ENCODE measurements at places on chromosomes 7 and 10. TPM values are rescaled to one million over a fixed set of nuclear protein-coding genes. Genes with fewer than 3 reads are reported as not detected.

The PIP gene
- total RNA-seq, result not detected

The PNLIPRP1 gene
- not detected for total RNA-seq

The FANK1 gene
- 2.6 TPM for total RNA-seq

The CALHM1 gene
- not detected for total RNA-seq

The COMTD1 gene
- total RNA-seq, result 8.3 TPM

The SVOPL gene
- not detected for total RNA-seq

The ADCY1 gene
- 0.51 TPM for total RNA-seq

The OPN1SW gene
- total RNA-seq, result not detected

The HOXA1 gene
- 0.50 TPM for total RNA-seq

The SFRP4 gene
- total RNA-seq, result 54.2 TPM

The NACAD gene
- total RNA-seq, result 1.3 TPM

The NUTM2B gene
- total RNA-seq, result 0.51 TPM

The OR13A1 gene
- total RNA-seq, result not detected

The GIMAP1 gene
- total RNA-seq, result under 0.01 TPM

The TFEC gene
- under 0.01 TPM for total RNA-seq

The LBX1 gene
- total RNA-seq, result under 0.01 TPM

The LGI1 gene
- total RNA-seq, result not detected

The FGFBP3 gene
- total RNA-seq, result 0.50 TPM

The SLC39A12 gene
- total RNA-seq, result not detected

The GLCCI1 gene
- total RNA-seq, result 6.7 TPM

The SLC13A4 gene
- 0.50 TPM for total RNA-seq

The ANKRD22 gene
- total RNA-seq, result 0.17 TPM

The SPDYE6 gene
- not detected for total RNA-seq

The INSIG1 gene
- total RNA-seq, result 353 TPM

The REEP3 gene
- total RNA-seq, result 67.5 TPM

The NEUROD6 gene
- total RNA-seq, result not detected

The SPDYE8 gene
- not detected for total RNA-seq

The MUC12 gene
- 0.51 TPM for total RNA-seq

The AMPH gene
- 3.6 TPM for total RNA-seq

The EBF3 gene
- under 0.01 TPM for total RNA-seq

The CNOT4 gene
- total RNA-seq, result 14.9 TPM

The STEAP2 gene
- 29.8 TPM for total RNA-seq

The TMEM72 gene
- total RNA-seq, result not detected

The CLRN3 gene
- total RNA-seq, result not detected
